ENCODE measurements at places on chromosomes 11 and 22. TPM values are rescaled to one million over a fixed set of nuclear protein-coding genes. Genes with fewer than 3 reads are reported as not detected.

Gene GLYATL1B
- total RNA-seq = not detected

Gene DEUP1
- not detected for total RNA-seq

Gene KRTAP5-8
- not detected for total RNA-seq

Gene YPEL1
- total RNA-seq = 20.4 TPM

Gene MMP26
- not detected for total RNA-seq

Gene GSTT2B
- 4.7 TPM for total RNA-seq

Gene STK33
- total RNA-seq = 3.1 TPM

Gene UCP2
- 25.1 TPM for total RNA-seq

Gene SYT7
- 1.6 TPM for total RNA-seq

Gene CD3D
- not detected for total RNA-seq

Gene LMF2
- 12.5 TPM for total RNA-seq

Gene CNIH2
- total RNA-seq = not detected

Gene SLC25A22
- 2.6 TPM for total RNA-seq

Gene BIRC3
- 1.6 TPM for total RNA-seq

Gene PARVA
- 15.1 TPM for total RNA-seq

Gene ART5
- 0.52 TPM for total RNA-seq

Gene RFPL3
- not detected for total RNA-seq

Gene WNT11
- total RNA-seq = 18.3 TPM

Gene CREB3L1
- 12.5 TPM for total RNA-seq

Gene FGF4
- total RNA-seq = 1.6 TPM

Gene SREBF2
- total RNA-seq = 20.9 TPM

Gene OR52H1
- 0.52 TPM for total RNA-seq

Gene KCNJ1
- total RNA-seq = not detected

Gene CCDC188
- total RNA-seq = not detected

Gene SLC17A6
- total RNA-seq = not detected

Gene RTN4RL2
- not detected for total RNA-seq

Gene FUT4
- 6.3 TPM for total RNA-seq

Gene MMP8
- 1.6 TPM for total RNA-seq

Gene PEX16
- 20.4 TPM for total RNA-seq

Gene PDE2A
- 12.0 TPM for total RNA-seq

Gene MMP11
- total RNA-seq = 6.3 TPM

Gene INPP5J
- total RNA-seq = not detected

Gene OR52E2
- total RNA-seq = not detected

Gene CYP2D6
- total RNA-seq = not detected

Gene KCNK4
- not detected for total RNA-seq

Gene MGAT3
- 2.1 TPM for total RNA-seq

Gene MMP7
- total RNA-seq = not detected

Gene CRYBB2
- not detected for total RNA-seq

Gene CNTN5
- total RNA-seq = 10.4 TPM

Gene GPR83
- not detected for total RNA-seq

Gene ARHGAP8
- 0.52 TPM for total RNA-seq

Gene TMEM45B
- total RNA-seq = not detected

Gene ROBO4
- 14.1 TPM for total RNA-seq

Gene EHBP1L1
- total RNA-seq = 157 TPM

Gene TMPRSS6
- total RNA-seq = not detected

Gene CALCA
- total RNA-seq = not detected

Gene KRTAP5-1
- total RNA-seq = not detected

Gene CRYBB3
- not detected for total RNA-seq

Gene APOL4
- total RNA-seq = 21.4 TPM

Gene SCARF2
- total RNA-seq = 7.8 TPM

Gene TNNT3
- 4,042 TPM for total RNA-seq

Gene TYMP
- 8.9 TPM for total RNA-seq

Gene ALKBH8
- 3.7 TPM for total RNA-seq

Gene MS4A12
- total RNA-seq = not detected

Gene NUP50
- 19.8 TPM for total RNA-seq
